ENCODE measurements at places on chromosomes 2 and 18. TPM values are rescaled to one million over a fixed set of nuclear protein-coding genes. Genes with fewer than 3 reads are reported as not detected.

DNA sequence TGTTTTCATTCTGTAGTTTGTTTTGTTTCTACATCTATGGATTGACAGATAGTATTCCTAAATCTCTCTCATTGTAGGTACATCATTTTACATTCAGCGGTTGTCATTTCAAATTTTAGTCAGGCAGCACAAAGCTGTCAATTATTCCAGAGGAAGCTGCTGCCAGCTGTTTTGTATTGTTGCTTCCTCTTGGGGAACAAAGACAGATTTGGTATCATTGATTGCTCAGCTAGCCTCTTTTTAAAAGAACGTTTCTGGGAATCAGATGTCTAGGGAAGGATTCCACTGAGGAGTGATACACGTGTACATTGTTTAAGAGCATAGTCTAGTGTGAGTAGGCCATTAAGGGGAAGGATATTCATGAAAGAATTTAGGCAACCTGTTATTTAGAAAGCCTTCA, 145.8 kb downstream of the AGPS start:
- DNase-seq: no peak

DNA sequence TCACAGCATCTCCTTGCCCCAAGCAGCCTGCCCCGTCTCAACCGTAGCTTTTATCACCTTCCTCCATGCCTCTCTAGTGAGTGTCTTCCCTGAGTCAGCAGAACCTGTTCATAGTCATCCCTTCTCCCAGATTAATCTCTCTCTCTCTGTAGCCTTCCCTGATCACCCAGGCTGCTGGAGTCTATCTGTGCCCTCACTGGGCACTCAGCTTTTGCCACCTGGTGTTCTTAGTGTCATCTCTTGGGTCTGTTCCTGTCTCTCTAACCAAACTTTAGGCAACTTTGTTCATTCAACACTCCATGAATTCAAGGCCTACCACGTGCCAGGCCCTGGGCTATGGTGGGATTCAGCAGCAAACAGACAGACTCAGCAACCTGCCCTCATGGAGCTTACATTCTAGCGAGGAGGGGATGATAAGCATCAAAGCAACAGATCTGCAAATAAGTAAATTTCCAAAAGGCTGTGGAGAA, 159.1 kb downstream of the SMAD7 start:
- no peak for DNase-seq

DNA sequence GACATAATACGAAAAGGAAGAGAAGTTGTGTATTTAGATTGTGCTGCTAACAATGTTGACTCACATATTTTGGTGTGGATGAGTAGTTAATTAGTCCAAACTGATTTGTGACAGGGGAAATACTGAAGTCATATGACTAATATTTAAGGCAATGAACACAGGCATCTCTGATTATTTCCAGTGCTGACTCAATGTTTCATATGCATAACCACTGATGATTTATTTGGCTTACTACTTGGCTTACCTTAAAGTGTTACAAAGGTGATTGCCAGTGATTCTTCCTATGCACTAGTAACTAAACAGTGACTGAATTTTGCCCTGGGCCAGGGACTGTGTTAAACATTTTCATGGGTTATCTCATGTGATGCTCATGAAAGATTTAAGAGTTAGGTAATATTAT, 722.6 kb downstream of the METTL4 start:
- no peak for DNase-seq

GRCh38 chr2:231028889-231029288, 8.4 kb upstream of the C2orf72 start:
- DNase-seq: no peak

DNA sequence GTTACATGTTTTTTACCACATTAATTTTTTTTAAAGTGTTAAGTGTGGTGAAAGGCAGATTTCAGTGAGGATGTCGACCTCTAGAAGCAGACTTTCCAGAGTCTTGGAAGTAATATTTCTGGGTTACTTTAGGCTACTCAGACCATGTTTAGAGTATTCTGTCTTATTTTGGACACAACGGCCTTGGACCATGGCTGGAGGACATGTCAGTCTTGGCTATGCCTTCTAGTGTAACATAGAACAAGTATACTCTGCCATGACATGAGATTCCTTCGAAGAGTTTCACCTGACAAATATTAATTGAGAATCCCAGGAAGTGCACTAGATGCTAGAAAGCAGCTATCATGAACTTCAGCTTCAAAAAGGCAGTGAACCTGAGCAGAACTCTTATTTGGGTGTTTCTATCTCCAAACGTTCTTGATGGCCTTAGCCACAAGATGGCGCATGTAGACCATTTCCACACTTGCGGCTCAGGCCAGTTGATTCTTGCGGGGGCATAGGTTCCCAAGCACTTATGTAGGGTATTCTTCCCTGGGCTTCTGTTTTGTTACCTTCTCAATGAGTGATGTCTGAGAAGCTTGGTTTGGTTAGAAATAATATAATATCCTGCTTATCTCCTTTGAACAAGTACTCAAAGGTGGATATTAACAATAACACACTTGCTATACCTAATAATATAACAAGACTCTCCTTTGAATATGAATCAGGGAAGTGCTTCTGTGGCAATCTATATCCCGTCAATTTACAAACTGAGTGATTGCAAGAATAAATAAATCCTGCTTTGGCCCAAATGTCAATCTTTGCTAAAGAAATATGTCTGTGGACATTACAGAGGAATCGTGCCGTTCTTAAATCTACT, 62.0 kb downstream of the CACNB4 start:
- peak; percentile 79 for DNase-seq

DNA sequence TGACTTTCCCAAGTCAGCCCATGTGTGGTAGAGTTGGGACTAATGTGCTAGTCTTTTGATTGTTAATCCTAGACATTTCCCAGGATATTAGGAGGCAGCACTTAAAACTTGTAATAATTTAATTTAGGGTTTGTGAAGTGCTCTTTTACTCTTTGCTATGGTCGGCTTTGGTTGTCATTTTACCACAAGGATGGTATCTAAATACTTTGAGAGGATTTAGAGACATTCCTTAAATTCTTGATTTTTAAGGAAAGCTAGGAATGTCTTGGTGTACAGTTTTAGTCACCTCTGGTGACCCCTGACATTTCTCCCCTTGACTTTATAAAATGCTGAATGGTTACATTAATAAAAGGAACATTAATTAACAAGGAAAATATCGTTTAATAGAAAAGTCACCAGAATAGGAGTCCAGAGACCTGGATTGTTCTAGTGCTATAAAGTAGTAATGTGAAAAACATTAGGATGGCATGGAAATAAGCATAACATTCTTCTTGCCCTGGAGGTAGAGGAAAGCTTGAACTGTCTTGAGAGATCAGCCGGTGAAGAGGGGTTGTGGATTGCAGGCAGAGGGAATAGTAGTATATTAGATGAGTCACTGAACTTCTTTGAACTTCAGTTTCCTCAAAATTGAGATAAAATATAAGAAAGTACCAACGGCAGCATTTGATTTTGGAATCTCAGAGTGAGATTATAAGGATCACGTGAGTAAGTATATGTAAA, 209.2 kb downstream of the MCFD2 start:
- peak; percentile 48 for DNase-seq

DNA sequence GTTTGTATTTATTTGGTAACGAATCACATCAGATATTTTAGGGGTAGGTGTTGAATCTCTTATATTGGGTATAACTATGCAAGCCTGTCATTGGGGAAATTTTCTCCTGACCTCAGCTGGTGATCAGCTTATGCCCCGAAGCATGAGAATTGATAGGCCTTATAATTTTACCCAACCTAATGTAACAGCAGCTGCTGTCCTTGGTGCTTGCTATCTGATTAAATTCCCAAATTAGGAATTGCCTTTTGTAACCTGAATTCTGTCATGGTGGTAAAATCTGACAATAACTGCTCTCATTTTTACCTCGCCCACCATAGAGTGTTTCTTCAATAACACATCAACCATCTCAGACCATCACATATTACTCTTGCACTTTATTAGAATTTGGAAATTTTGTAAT, 1542.6 kb upstream of the PIK3C3 start:
- no peak for DNase-seq

DNA sequence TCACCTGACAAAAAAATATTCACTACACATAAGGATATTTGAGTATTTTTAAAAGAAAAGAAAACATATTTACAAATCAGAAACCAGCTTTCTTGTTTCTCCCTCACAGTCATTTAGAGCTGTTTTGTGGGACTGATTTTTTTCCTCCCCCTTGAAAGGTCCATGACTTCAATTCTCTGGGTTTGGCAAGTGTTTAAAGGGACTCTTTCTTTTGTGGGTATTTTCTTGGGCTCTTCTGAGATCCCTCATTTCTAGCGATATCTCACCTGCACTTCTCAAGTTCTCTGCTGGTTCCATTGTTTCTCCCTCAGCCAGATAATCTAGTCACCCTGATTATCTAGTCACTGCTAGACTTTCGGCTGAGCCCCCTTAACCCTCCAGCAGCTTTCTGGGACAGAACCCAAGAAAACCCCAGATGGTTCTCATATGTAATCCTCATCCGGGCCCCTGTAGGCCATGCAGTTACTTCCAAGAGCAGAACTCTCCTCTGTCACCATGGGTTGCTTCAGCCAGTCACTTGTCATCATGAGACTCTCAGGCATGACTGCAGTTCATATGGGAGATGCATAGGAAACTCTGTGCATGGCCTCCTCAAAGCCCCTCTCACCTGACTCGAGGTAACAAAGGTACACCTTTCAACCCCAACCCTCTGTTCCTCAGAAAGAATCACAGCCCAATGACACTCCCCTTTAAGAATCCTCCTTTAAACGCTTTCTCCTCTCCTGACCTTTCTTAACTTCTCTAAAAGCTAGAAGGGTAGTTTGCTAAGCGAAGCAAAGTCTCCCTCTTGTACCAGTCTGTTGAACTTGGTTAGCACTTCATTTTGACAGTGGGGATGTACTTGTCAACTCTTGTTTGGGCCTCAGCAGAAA, 36.7 kb upstream of the ITGA4 start:
- no peak for DNase-seq

GRCh38 chr2:100228967-100229366, 86.6 kb upstream of the AFF3 start:
- DNase-seq: no peak

- peak; percentile 10 for DNase-seq
Measured at GRCh38 chr2:153963256-153963655, 91.5 kb downstream of the GALNT13 start.

DNA sequence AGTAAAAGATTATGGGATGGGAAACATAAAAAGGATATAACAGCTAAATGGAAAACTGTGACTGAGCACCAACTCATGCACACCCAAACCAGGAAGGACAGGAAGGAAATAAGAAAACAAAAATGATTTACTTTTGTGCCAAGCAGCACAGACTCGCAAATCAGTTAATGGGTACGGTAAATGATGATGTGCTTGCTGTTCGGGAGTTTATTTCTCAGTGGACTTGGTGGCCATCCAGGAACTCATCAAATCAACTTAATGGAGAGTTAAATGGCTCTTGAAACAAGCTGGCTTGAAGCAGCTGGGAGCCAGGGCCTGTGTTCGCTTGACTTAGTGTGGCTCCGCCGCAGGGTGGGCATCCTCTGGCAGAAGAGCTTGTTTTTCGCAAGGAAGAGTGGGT, 36.2 kb downstream of the MTCL1 start:
- peak; percentile 42 for DNase-seq

- peak; percentile 72 for DNase-seq
Measured at GRCh38 chr18:70464343-70465114, 175.7 kb downstream of the SOCS6 start.

GRCh38 chr2:136327162-136327852, 209.4 kb upstream of the CXCR4 start:
- DNase-seq: peak; percentile 25

- no peak for DNase-seq
Measured at GRCh38 chr2:23534771-23535170, 149.8 kb downstream of the KLHL29 start.

DNA sequence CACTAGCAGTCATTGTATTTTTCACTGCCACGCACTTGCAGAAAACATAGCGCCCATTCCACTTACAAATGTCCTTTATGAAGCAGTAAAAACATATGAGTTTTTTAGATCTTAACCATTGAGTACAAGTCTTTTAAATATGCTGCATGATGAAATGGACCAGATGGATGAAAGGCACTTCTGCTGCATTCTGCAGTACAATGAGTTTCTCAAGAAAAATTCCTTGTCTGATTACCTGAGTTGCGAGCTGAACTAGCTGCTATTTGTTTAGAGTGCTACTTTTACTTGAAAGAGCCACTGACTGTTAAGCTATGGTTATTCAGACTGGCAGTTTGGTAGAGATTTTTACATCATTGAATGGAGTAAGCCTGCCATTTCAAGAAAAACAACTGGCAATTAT, 825.5 kb upstream of the ACVR2A start:
- peak; percentile 56 for DNase-seq

DNA sequence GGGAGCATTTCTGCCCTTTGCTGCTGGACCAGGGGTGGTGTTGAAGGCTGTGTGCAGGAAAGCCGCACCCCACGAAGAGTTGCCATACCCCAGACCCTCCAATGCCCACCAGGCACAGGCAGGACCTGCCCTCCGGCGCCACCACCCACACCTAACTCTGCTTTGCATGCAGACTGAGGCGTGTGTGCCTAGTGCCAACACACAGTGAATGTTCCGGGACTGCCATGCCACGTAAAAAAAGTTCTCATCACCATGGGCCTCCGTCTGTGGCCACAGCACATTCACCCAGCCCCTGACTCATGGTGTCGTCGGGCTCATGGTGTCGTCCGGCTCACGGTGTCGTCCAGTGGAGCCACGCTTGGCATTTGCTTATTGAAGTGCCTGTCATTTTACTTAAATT, 184.9 kb upstream of the RAB6C start:
- DNase-seq: no peak

DNA sequence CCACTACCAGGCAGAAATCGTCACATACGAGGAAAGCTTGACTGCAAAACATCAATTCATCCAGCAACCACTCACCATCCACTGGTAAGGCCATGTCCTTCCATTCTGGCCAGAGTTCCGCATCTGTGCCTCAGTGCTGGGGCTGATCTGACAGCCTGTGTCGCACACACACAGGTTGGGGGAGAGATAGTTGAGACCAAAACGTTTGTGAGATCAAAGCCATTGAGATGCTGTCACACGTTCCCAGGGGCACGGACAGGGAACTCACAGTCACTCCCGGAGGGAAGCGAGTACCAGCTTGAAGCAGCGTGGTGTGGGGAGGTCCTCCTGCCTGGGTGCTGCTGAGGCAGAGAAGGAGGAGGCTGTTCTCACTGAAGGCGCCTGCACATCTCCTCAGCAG, 458.5 kb upstream of the SALL3 start:
- no peak for DNase-seq

- no peak for DNase-seq
Measured at GRCh38 chr2:240990266-240990529, 8.2 kb upstream of the SNED1 start.

- DNase-seq: peak; percentile 60
Measured at GRCh38 chr2:186853951-186854350, 5.0 kb upstream of the ZSWIM2 start.

GRCh38 chr2:153641046-153641445, 162.5 kb upstream of the RPRM start:
- DNase-seq: no peak

- DNase-seq: peak; percentile 11
Measured at GRCh38 chr2:151159109-151159662, 102.5 kb downstream of the RBM43 start.

The TXNDC2 gene
- total RNA-seq: not detected

The TRIM54 gene
- total RNA-seq: not detected

The RAD51AP2 gene
- under 0.01 TPM for total RNA-seq

The RESP18 gene
- total RNA-seq: not detected

The EML6 gene
- 1.3 TPM for total RNA-seq

The MAPK4 gene
- under 0.01 TPM for total RNA-seq

The RIT2 gene
- not detected for total RNA-seq

The RUFY4 gene
- total RNA-seq: not detected

The LYPD6B gene
- total RNA-seq: not detected

Measured in fibroblast of lung (primary cell).